ENCODE measurements at places on chromosomes 1 and 21. TPM values are rescaled to one million over a fixed set of nuclear protein-coding genes. Genes with fewer than 3 reads are reported as not detected.

Gene TFF3
- total RNA-seq: not detected

Gene MXRA8
- 0.19 TPM for total RNA-seq

Gene LRRN2
- not detected for total RNA-seq

Gene KRTAP19-2
- not detected for total RNA-seq

- H3K4me1 ChIP-seq: peaks cover under 1% of the 10 kb centered on the region
- H3K4me3 ChIP-seq: no peak overlapping the region
- H3K27ac ChIP-seq: no peak overlapping the region
- no peaks in the 10 kb centered on the region for H3K36me3 ChIP-seq
Observed at GRCh38 chr1:186178426-186179043, 196.5 kb downstream of the TPR start.

DNA sequence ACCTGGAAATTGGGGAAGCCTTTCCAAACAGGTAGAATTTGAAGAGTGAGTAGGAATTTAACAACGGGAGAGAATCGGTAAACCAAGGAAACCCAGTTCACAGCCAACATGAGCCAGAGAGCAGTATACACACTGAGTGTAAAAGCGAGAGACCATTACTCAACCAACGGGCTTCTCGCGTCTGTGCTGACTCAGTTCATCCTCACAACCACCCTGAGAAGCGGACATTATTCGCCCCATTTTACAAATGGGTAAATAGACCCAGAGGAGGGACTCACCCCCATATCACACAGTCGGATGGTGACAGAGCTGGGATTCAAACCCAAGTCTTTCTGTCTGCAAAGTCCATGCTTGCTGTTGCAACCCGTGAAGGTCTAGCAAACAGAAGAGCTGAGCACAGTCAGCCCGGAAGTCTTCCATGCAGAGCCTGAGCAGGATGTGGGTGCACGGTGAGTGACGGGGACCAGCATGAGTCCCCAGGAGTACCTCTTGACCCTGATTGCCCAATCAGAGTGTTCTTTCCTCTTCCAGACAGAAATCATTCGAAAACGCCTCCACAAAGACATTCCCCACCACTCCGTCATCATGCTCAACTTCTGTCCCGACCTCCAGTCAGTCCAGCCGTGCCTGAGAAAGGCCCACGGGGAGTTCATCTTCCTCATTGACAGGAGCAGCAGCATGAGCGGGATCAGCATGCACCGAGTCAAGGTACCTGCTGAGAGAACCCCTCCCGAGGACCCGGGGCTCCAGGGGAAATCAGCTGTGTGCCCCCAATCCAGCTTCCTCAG is 32.3 kb downstream of the VWA5B1 start:
- H3K27me3 ChIP-seq: peaks cover 23% of the 10 kb centered on the region
- peak overlapping the region; percentile 53 for H3K4me3 ChIP-seq
- H3K27ac ChIP-seq: peak overlapping the region; percentile 81

GRCh38 chr1:213397638-213398037 is 346.6 kb downstream of the RPS6KC1 start:
- no peak overlapping the region for H3K4me3 ChIP-seq
- H3K27me3 ChIP-seq: peaks cover 3% of the 10 kb centered on the region
- H3K36me3 ChIP-seq: no peaks in the 10 kb centered on the region
- DNase-seq: no peak
- H3K4me1 ChIP-seq: no peaks in the 10 kb centered on the region

GRCh38 chr1:95321531-95321930 is 87.5 kb downstream of the RWDD3 start:
- peaks cover 4% of the 10 kb centered on the region for H3K27me3 ChIP-seq
- no peak for DNase-seq
- no peaks in the 10 kb centered on the region for H3K36me3 ChIP-seq
- H3K4me3 ChIP-seq: no peak overlapping the region
- H3K4me1 ChIP-seq: no peaks in the 10 kb centered on the region

- H3K27ac ChIP-seq: no peak overlapping the region
- no peaks in the 10 kb centered on the region for H3K4me1 ChIP-seq
- H3K4me3 ChIP-seq: no peak overlapping the region
- no peaks in the 10 kb centered on the region for H3K36me3 ChIP-seq
Observed at GRCh38 chr1:7733276-7733675, 37.8 kb upstream of the VAMP3 start.

DNA sequence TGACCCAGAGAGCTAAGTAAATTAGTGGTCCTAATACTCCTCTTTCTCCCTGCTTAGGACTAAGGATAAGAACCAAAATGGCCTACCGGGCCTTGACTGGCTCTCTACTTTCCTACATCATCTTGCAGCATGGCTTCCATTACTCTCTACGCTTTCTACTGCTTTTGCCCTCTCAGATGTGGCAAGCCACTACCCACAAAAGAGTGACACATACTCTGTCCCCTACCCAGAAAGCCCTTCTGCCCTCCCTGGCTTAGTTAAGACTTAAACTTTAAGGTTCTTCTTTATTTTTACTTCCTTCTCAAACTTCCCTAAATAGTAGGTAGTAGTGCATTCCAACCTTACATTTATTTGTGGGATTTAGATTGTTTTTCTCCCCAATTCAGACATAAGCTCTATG is 228.1 kb downstream of the TPR start:
- H3K4me1 ChIP-seq: no peaks in the 10 kb centered on the region
- H3K27ac ChIP-seq: no peak overlapping the region
- H3K4me3 ChIP-seq: no peak overlapping the region
- H3K36me3 ChIP-seq: no peaks in the 10 kb centered on the region

GRCh38 chr1:19101244-19101643 is 108.8 kb downstream of the UBR4 start:
- no peak overlapping the region for H3K4me3 ChIP-seq
- DNase-seq: no peak
- H3K4me1 ChIP-seq: no peaks in the 10 kb centered on the region
- no peak overlapping the region for H3K27ac ChIP-seq
- peaks cover 76% of the 10 kb centered on the region for H3K36me3 ChIP-seq
- no peaks in the 10 kb centered on the region for H3K27me3 ChIP-seq

DNA sequence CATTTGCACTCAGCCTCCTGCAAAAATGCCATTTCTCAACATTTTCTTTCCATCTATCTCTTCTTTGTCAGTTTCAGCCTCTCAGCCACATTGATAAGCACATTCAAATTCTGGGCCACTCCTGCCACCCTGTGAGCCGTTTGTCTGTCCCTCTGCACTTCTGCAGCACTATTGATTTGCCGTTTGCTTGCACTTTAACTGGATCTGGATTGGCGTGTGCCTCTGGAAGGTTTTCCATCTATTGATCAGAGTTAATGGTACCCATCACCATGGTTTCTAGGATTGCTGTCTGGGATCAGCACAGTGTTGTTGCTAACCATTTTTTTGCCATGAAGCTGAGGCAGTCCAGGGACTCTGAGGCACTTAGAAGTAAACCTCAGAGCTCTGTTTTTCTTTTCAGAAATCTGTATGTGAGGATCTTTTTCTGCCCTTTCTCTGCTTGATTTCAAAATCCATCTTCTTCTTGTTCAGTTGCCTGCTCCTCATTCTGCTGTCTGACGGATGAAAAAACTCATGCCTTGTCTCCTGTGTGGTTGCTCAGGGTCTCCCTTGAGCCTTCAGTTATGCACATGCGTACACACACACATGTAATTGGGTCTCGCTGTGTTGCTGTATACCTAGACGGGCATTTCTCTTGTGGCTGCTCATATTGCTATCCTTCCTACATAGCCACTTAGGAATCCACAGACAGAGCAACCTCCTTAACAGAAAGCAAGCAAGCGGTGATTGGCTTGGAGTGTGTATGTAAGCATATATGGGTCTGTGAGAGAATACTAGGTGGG is 67.9 kb downstream of the NOS1AP start:
- no peak for DNase-seq
- H3K36me3 ChIP-seq: no peaks in the 10 kb centered on the region
- no peak overlapping the region for H3K27ac ChIP-seq
- H3K4me1 ChIP-seq: no peaks in the 10 kb centered on the region

DNA sequence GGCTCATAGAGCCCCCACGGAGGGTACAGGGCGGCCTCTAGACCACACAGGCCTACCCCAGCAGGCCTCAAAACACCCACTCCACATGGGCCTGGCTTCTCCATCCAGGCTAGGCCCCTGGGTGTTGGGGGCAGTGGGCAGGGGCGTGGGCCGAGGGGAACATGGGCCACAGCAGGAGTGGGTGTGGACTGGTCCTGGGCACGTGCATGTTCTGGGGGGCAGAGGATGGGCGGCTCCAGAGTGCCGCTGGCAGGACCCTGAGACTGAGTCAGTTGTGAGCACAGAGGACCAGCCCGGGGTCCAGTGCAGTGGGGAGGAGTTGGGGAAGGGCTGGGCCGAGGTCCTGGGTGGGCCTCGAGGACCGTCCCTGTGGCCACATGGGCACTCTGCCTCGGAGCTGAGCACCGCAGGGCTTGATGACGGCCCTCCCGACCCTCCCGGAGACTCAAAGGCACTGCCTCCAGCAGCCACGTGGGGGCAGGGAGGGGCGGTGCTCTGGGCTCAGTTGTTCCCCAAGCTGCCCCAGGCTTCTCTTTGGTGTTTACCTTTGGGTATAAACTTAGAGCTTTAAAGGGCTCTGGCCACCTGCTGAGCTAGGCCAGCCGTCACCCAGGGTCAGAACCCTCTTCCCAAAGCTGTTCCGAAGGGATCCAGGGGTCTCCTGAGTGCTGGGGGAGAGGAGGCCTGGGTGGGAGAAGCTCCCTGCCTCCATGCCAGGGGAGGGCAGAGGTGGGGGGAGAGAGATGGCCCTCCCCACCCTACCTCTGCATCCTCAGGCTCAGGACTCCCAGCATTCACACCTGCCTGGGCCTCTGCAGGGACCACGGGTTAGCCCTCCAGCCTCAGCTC is 79.9 kb downstream of the MORN1 start:
- peaks cover 22% of the 10 kb centered on the region for H3K36me3 ChIP-seq
- no peak overlapping the region for H3K4me3 ChIP-seq
- H3K27ac ChIP-seq: no peak overlapping the region
- H3K27me3 ChIP-seq: no peaks in the 10 kb centered on the region
- DNase-seq: peak; percentile 68

GRCh38 chr21:35024513-35024912 is 24.6 kb downstream of the RUNX1 start:
- H3K4me3 ChIP-seq: peak overlapping the region; percentile 4
- H3K27ac ChIP-seq: peak overlapping the region; percentile 91
- peaks cover 86% of the 10 kb centered on the region for H3K4me1 ChIP-seq
- no peak for DNase-seq
- peaks cover 3% of the 10 kb centered on the region for H3K36me3 ChIP-seq
- no peaks in the 10 kb centered on the region for H3K27me3 ChIP-seq

GRCh38 chr1:174157157-174157806 is 2.0 kb upstream of the RABGAP1L start:
- peak overlapping the region; percentile 59 for H3K27ac ChIP-seq
- peak; percentile 69 for DNase-seq
- H3K27me3 ChIP-seq: no peaks in the 10 kb centered on the region

DNA sequence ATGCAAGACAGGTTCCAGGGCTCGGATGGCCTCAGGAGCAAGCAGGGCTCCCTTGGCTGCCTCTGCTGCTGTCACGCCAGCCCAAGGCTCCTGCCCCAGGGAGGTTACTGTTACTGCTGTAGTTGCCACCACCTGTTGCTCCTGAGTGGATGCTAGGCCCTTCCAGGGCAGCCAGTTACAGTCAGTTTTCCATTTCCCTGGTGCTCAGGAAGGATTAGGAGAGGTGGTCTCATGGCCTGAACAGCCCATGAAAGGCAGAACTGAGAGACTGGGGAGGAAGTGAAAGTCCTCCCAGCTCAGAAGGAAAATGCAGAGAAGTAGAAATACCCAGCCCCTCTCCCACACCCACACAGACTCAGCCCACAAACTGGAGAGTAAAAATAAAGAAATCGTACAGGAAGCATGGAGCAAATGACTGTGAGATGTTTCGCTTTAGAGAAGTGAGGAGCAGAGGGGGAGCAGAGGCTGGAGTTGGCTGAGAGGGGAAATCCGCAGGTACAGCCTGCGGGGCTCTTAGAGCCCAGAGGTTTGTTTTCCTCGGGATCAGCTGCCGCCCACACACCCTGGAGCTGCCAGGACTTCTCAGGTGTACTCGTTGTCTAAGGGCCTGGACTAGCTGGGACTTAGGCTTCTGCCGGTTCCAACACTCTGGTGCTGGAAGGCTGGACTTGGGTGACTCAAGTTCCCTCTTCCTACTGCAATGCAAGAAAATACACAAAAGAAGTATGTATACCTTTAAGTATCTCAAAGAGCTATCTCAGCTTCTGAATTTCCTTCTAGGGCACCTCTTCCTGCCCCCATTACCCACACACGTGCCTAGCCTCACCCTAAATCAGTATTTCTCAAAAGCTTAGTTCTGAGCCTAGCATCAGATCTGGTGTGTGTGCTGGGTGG is 2.3 kb downstream of the IL6R start:
- peak overlapping the region; percentile 93 for H3K27ac ChIP-seq
- peak overlapping the region; percentile 92 for H3K4me3 ChIP-seq
- peaks cover 3% of the 10 kb centered on the region for H3K36me3 ChIP-seq
- peaks cover 82% of the 10 kb centered on the region for H3K4me1 ChIP-seq
- DNase-seq: peak; percentile 80
- no peaks in the 10 kb centered on the region for H3K27me3 ChIP-seq

- no peak overlapping the region for H3K27ac ChIP-seq
- peaks cover under 1% of the 10 kb centered on the region for H3K4me1 ChIP-seq
- no peaks in the 10 kb centered on the region for H3K27me3 ChIP-seq
- no peaks in the 10 kb centered on the region for H3K36me3 ChIP-seq
Observed at GRCh38 chr1:45400049-45400448, 59.8 kb upstream of the MUTYH start.

GRCh38 chr1:77279929-77280328 is 1.9 kb upstream of the AK5 start:
- H3K27ac ChIP-seq: no peak overlapping the region
- H3K4me3 ChIP-seq: no peak overlapping the region

DNA sequence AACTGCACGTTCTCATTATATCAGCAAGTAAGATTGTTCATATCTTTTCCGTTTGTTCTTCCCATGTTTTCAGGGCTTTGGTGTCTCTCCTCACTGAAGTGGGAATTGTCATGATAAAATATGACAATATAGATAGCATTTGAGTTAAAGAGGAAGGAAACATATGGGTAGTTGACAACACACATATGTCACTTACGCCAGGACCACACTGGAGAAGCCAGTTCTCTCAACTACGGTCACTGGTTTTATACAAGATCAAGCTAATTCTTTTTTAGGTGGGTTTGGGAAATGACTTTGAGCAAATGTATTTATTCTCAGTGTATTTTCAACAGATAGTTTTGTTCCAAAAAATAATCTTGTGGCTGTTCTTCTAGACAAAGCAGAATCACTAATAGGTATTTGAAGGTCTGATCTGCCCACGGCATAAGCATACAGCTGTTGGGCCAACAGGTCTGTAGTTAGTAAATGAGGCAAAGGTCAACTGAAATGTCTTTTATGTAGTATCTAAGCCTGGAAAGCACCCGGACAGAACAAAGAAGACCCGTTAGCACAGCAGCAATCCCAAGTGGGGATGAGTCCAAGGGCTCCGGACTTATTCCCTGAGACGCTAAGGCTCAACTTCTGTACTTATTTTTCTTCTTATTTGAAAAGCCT is 433.6 kb upstream of the ZP4 start:
- no peak overlapping the region for H3K4me3 ChIP-seq
- no peaks in the 10 kb centered on the region for H3K36me3 ChIP-seq
- no peak for DNase-seq
- H3K4me1 ChIP-seq: no peaks in the 10 kb centered on the region

DNA sequence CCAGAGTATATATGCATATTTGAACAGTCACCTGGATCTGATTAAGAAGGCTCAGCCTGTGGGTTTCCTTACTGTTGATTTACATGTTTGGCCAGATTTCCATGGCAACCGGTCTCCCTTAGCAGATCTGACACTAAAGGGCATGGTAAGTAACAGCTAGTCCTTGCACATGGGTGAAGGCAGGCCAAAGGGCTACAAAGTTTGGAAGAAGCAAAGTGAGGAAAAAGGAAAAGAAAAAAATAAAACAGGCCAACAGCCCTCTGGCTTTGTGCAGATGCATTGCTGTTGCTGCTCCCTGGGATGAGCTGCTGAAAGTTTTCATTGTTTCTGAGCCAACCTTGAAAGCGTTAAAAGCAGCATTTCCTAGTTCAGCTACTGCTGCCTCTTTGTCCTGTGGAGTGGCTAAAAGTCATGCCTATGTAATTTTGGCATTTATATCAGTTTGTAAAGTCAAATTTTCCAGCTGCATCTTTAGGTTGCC is 176.5 kb upstream of the HOOK1 start:
- no peak overlapping the region for H3K4me3 ChIP-seq
- no peaks in the 10 kb centered on the region for H3K36me3 ChIP-seq
- no peak overlapping the region for H3K27ac ChIP-seq
- no peaks in the 10 kb centered on the region for H3K4me1 ChIP-seq
